ENCODE measurements at places on chromosomes 4 and X.

- H3K36me3 ChIP-seq, result no peaks in the 10 kb centered on the region
- DNase-seq, result no peak
- H3K27ac ChIP-seq, result no peak overlapping the region
- H3K4me1 ChIP-seq, result no peaks in the 10 kb centered on the region
- no peaks in the 10 kb centered on the region for H3K27me3 ChIP-seq
- no peak overlapping the region for H3K4me3 ChIP-seq
These were observed 94.5 kb downstream of the DHX15 start for GRCh38 chr4:24489870-24490269.

- H3K4me1 ChIP-seq, result peaks cover 4% of the 10 kb centered on the region
- no peaks in the 10 kb centered on the region for H3K36me3 ChIP-seq
- no peaks in the 10 kb centered on the region for H3K27me3 ChIP-seq
- H3K4me3 ChIP-seq, result no peak overlapping the region
- no peak overlapping the region for H3K27ac ChIP-seq
These were observed 6.2 kb upstream of the ARHGAP10 start for GRCh38 chr4:147725673-147726072.

DNA sequence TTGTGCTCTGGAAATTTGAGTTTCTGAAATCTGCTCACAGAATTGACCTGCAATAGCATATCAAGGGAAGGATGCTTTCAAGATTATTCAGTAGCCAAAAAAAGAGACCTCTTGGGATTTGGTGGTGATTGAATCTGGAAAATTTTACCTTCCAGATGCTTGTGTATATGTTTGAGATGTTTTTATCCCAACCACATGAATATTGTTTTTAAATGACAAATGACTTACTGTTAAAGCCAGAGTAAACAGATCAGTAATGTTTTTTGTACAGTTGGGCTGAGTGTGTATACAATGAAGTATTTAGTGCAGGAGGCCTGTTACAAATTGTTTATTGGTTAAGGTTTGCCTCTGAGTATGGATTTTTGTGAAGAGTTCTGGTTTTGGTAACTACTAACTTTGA is 126.5 kb downstream of the CBR4 start:
- peaks cover 13% of the 10 kb centered on the region for H3K36me3 ChIP-seq
- no peaks in the 10 kb centered on the region for H3K27me3 ChIP-seq
- H3K27ac ChIP-seq, result peak overlapping the region; percentile 40
- DNase-seq, result no peak
- H3K4me1 ChIP-seq, result peaks cover 3% of the 10 kb centered on the region

DNA sequence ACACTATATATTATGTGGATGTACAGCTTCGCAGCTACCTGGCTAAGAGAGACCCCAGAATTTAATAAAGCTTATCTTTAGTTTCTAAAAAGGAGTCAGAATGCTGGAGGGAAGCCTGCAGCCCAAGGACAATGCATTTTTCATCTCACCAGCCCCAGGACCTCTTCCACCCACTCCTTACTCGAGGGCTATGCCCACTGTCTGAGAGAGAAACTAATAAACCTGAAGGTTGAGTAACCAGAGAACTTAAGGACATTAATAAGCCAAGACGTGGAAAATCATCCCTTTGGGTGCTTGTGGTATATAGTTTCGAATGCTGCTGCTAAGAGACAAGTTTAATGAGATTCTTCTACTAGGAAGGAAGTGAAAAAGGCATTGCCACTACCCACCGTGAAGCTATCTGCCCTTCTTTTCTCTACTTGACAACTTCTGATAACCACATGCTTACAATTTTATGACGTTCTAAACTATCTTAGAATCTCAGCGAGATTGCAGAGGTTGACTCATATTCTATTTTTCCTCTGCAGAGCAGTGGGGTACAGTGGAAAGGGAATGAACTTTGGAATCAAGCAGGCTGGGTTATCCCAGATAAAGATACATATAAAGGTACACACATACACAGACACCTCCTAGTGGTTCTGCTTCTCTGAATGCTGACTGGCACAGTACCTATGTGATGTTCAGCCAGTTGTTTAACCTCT is 3.3 kb downstream of the RELL1 start:
- no peak overlapping the region for H3K27ac ChIP-seq
- H3K36me3 ChIP-seq, result no peaks in the 10 kb centered on the region
- DNase-seq, result no peak
- no peak overlapping the region for H3K4me3 ChIP-seq
- H3K27me3 ChIP-seq, result no peaks in the 10 kb centered on the region

GRCh38 chr4:154160519-154161301 is 330.9 kb downstream of the DCHS2 start:
- H3K4me1 ChIP-seq, result no peaks in the 10 kb centered on the region
- no peak for DNase-seq
- no peaks in the 10 kb centered on the region for H3K36me3 ChIP-seq
- H3K4me3 ChIP-seq, result no peak overlapping the region
- H3K27me3 ChIP-seq, result no peaks in the 10 kb centered on the region
- no peak overlapping the region for H3K27ac ChIP-seq

- no peak overlapping the region for H3K27ac ChIP-seq
- H3K36me3 ChIP-seq, result peaks cover 50% of the 10 kb centered on the region
- DNase-seq, result no peak
- no peak overlapping the region for H3K4me3 ChIP-seq
- H3K27me3 ChIP-seq, result no peaks in the 10 kb centered on the region
These were observed 197.2 kb downstream of the NPNT start for GRCh38 chr4:106092361-106093040.

- no peaks in the 10 kb centered on the region for H3K27me3 ChIP-seq
- H3K4me3 ChIP-seq, result no peak overlapping the region
- no peak for DNase-seq
- H3K27ac ChIP-seq, result no peak overlapping the region
These were observed 18.5 kb downstream of the HCCS start for GRCh38 chrX:11129534-11130105.

DNA sequence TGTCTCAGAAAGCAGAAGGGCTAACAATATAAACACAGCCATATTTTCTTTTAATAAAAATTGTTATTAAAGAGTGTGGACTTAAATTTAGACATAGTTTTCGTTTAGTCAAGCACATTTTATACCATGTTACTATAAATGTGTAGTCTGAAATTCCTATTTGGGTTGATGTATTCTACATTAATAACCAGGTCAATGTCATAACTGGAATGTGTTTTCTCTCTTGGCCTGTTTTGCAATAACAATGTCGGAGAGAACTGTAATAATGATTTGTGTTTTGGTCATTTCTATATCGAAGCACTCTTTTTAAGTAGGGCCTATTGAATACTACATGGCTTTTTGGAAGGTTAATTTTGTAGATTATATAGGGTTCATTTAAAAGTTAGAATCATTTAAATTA is 5.5 kb downstream of the USO1 start:
- H3K36me3 ChIP-seq, result no peaks in the 10 kb centered on the region
- H3K4me3 ChIP-seq, result peak overlapping the region; percentile 84
- DNase-seq, result no peak
- no peaks in the 10 kb centered on the region for H3K27me3 ChIP-seq
- peak overlapping the region; percentile 97 for H3K27ac ChIP-seq

- no peaks in the 10 kb centered on the region for H3K27me3 ChIP-seq
- no peaks in the 10 kb centered on the region for H3K36me3 ChIP-seq
- H3K27ac ChIP-seq, result no peak overlapping the region
These were observed 815.0 kb upstream of the PCDH10 start for GRCh38 chr4:132334081-132334480.

- DNase-seq, result no peak
- no peaks in the 10 kb centered on the region for H3K4me1 ChIP-seq
- no peak overlapping the region for H3K27ac ChIP-seq
- no peaks in the 10 kb centered on the region for H3K36me3 ChIP-seq
- no peak overlapping the region for H3K4me3 ChIP-seq
- no peaks in the 10 kb centered on the region for H3K27me3 ChIP-seq
These were observed 432.8 kb upstream of the LCORL start for GRCh38 chr4:18454349-18454748.

- H3K36me3 ChIP-seq, result no peaks in the 10 kb centered on the region
- no peak overlapping the region for H3K4me3 ChIP-seq
- DNase-seq, result peak; percentile 17
- H3K27ac ChIP-seq, result peak overlapping the region; percentile 84
- H3K27me3 ChIP-seq, result no peaks in the 10 kb centered on the region
- peaks cover 20% of the 10 kb centered on the region for H3K4me1 ChIP-seq
These were observed 256.9 kb downstream of the ADAMTS3 start for GRCh38 chr4:72312032-72312650.

GRCh38 chrX:20507901-20508620 is 241.4 kb upstream of the RPS6KA3 start:
- H3K4me1 ChIP-seq, result no peaks in the 10 kb centered on the region
- no peak overlapping the region for H3K27ac ChIP-seq
- no peaks in the 10 kb centered on the region for H3K27me3 ChIP-seq
- H3K36me3 ChIP-seq, result no peaks in the 10 kb centered on the region
- no peak for DNase-seq

DNA sequence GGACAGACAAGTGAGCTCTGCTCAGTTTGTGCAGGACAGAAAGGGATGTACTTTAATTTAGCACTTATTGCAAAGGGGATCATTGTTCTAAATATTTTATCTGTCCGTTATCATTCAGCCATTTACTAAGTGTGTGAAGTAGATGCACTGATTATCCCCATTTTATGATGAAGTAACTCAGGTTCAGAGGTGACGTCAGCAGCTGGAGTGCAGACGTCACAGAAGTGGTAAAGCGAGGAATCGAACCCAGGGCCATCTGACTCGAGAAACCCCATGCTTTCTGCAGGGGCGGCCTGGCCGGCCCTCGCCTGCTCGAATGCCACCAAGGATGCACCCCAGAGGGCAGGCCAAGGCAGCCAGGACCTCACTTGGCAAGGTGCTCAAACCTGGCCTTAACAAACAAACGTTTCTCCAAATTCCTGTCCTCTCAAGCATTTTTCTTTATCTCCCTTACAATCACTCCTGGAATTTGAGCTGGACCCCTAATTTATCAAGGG is 75.0 kb downstream of the DCTD start:
- no peaks in the 10 kb centered on the region for H3K4me1 ChIP-seq
- H3K27me3 ChIP-seq, result no peaks in the 10 kb centered on the region
- H3K27ac ChIP-seq, result no peak overlapping the region
- no peak for DNase-seq
- H3K36me3 ChIP-seq, result no peaks in the 10 kb centered on the region

- no peak overlapping the region for H3K27ac ChIP-seq
- no peaks in the 10 kb centered on the region for H3K4me1 ChIP-seq
- H3K4me3 ChIP-seq, result no peak overlapping the region
- no peaks in the 10 kb centered on the region for H3K27me3 ChIP-seq
These were observed 74.4 kb downstream of the MSN start for GRCh38 chrX:65741823-65742222.

DNA sequence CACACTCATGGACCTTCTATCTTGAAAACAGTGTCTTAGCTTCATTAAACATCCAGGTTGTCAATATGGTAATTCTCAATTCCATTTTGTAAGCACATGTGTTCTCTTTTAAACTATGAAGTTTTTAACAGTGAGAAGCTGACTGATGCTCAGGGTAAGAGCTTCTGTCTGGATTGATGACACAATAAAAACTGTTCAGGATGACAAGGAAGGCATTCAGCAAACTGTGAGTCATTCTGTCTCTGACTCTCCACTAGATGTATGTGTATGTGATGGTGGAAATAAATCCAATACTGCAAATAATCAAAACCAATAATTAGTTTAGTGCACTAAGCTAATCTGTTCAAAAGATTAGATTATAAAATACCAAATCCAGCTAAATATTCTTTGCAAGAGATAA is 115.3 kb upstream of the ARX start:
- no peak overlapping the region for H3K27ac ChIP-seq
- H3K36me3 ChIP-seq, result no peaks in the 10 kb centered on the region
- no peak overlapping the region for H3K4me3 ChIP-seq
- no peaks in the 10 kb centered on the region for H3K4me1 ChIP-seq
- no peak for DNase-seq

GRCh38 chrX:81378560-81378959 is 176.7 kb downstream of the SH3BGRL start:
- no peaks in the 10 kb centered on the region for H3K36me3 ChIP-seq
- no peaks in the 10 kb centered on the region for H3K27me3 ChIP-seq
- H3K4me1 ChIP-seq, result no peaks in the 10 kb centered on the region
- H3K4me3 ChIP-seq, result no peak overlapping the region
- no peak for DNase-seq
- H3K27ac ChIP-seq, result no peak overlapping the region

DNA sequence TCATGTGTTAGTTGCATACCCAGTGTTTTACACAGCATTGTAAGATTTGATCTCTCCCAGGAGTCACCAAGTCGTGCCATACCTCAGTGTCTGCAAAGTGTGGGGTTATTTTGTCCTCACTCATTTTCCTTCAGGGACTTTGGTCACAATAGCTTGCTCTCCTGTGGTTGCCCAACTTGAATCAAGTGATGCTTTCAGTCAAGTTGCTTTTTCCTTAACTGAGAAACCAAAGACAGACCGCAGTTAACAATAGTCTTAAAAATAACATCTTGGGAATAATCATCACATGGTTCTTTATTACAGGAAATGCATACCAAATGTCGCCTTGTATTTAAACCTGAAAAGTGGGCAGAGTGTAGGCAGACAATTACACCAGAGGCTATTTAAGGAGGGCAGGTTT is 44.5 kb upstream of the NDP start:
- no peaks in the 10 kb centered on the region for H3K4me1 ChIP-seq
- no peak overlapping the region for H3K27ac ChIP-seq
- H3K4me3 ChIP-seq, result no peak overlapping the region

- no peaks in the 10 kb centered on the region for H3K27me3 ChIP-seq
- no peak for DNase-seq
- H3K4me3 ChIP-seq, result no peak overlapping the region
These were observed 481.5 kb downstream of the BCOR start for GRCh38 chrX:39616098-39616729.

- no peaks in the 10 kb centered on the region for H3K4me1 ChIP-seq
- H3K27me3 ChIP-seq, result peaks cover 21% of the 10 kb centered on the region
- peak overlapping the region; percentile 51 for H3K4me3 ChIP-seq
- no peak for DNase-seq
These were observed 7.5 kb downstream of the MSX1 start for GRCh38 chr4:4866866-4867374.

DNA sequence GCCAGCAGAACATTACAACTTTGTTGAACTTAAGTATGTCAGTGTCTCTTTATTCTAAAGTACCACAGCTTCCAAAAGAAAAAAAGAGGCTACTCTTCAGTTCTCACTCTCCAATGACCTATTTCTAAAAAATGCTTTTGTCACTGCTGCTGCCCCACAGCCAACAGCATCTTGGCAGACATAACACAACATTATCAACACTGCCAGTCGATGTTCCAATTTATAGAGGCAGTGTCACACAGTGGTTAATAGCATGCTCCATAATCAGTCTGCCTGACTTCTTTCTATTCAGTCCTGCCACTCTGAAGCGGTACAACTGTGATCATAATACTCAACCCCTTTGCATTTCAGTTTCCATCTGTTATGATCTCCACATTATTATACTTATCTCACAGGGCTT is 69.2 kb downstream of the PLS3 start:
- DNase-seq, result no peak
- H3K27me3 ChIP-seq, result no peaks in the 10 kb centered on the region
- H3K27ac ChIP-seq, result peak overlapping the region; percentile 69

DNA sequence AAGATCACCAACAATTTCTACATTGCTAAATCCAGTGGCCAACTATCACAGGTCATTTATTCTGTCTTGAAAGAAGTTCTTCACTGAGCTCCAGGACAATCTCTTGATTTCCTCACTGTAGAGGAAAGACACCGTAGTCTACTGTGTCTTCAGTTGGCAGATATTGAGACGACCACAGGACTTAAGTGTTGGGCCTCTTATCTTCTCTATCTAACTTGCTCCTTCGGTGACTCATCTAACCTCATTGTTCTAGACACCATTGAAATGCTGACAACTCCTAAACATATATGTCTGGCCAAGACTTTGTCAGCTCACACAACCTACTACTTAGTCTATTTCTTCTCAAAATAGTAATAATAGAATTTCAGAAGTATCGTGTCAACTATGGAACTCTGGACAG is 425.8 kb downstream of the ARAP2 start:
- no peaks in the 10 kb centered on the region for H3K36me3 ChIP-seq
- no peaks in the 10 kb centered on the region for H3K4me1 ChIP-seq
- H3K27ac ChIP-seq, result no peak overlapping the region

All from ascending aorta (tissue), 2 donors.